ENCODE measurements at places on chromosomes 7 and 10.

DNA sequence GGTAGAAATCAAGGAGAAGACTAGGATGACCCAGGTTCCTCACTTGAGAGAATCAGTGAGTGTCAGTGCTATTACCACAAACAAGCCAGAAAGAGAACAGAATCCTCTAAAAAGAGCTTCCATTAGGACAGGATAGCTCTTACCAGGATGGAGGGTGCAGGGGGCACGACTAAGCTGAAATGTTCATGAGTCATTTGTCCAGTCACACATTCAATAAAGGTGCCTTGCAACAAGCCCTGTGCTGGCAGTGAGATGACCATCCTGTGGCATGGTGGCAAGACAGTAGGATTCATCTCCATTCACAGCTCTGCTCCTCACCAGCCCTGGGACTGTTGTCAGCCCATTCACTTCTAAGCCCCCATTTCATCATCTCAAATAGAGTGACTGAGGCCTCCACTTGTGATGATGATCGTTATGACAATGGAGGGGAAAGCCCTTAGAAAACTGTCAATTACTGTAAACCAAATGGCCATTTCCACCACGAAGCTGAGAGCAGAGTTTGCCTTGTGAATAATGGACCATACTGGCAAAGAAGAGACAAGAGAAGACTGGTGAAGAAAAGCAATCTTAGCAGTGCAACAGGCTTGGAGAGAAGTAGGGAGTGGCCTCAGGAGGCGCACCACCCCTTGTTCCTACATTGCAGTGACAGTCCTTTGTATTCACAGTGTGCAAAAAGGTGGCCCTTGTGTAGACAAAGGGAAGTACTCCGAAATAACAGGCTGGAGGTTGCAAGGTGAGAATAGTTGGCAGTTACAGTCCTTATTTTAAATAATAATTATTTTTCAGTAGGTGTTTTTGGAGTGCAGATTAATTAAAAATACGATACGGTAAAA, 9.0 kb upstream of the WIPF3 start:
- DNase-seq = no peak

DNA sequence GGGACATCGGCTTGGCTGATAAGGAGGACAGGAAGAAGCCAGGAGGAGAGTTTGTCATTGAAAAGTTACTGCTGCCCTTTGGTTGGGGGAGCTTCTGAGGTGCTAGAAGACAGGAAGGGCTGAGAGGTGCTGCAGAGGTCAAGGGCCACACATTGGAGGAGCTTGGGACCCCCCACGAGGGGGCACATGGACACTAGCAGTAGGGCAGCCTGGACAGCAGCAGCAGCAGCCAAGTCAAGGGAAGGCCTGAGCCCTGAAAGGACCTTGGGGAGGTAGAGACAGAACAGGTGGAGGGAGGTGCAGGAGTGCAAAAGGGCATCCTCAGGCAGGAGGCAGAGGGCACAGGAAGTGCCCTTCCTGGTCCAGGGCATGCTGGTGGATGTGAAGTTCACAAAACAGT, 439.7 kb upstream of the IGFBP3 start:
- DNase-seq = no peak

- no peak for DNase-seq
Observed at GRCh38 chr10:36766940-36767339, 358.5 kb upstream of the ANKRD30A start.

GRCh38 chr10:46299286-46299535, 12.4 kb downstream of the ANTXRL start:
- DNase-seq = no peak

- no peak for DNase-seq
Observed at GRCh38 chr10:43820663-43821062, 172.0 kb upstream of the ZNF32 start.

GRCh38 chr7:5838761-5839500, 41.7 kb upstream of the OCM start:
- no peak for DNase-seq

DNA sequence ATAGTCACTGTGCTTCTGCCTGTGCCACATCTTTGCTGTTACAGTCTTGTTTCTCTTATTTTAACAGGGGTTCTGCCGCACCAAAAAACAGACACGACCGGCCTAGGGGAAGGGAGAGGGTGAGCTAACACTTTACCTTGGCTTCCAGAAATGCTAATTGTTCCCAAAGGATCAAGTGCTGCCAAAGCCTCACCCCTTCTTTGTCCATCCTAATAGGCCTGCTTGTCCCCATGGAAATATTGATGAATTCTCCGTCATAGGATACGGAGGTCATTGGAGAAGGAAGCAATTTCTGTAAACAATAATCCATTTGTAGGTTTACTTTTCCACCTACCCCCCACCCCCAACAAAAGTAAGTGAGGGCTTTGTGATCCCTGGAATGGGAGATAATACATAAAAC, 567.3 kb downstream of the KCNMA1 start:
- DNase-seq = no peak

DNA sequence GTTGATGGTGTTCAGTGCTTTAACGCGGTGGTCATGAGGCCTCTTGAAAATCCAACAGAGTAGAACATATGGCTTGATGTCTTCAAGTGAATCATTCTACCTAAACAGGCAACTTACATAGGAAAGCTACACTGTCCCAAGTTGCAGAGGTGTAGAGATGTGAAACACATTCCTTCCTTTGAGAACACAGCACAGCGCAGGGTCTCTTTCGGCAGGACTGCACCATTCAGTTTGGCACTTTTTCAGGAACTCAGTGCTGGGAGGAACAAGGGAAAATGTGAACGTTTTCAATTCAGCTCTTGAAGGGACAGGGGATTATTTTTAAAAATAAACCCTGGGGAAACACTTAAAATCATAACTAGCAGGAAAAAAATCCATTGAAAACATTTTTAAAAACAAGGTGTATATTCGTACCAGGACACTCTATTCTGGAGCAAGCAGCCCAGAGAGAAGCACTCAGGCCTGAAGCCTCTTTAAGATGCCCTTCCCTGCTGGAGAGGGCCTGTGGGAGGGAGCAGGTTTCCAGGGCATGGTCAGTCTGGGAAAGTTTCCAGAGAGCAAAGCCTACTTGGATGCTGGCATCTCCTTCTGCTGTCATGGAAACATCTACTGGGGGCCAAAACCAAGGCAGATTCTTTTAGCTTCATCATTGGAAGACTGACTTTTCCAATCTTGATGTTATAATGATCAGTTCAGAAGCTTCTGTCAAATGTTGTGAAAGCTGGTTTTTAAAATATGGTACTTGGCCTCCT, 60.4 kb upstream of the NPVF start:
- no peak for DNase-seq

GRCh38 chr10:47081264-47081663, 170.0 kb downstream of the PTPN20 start:
- no peak for DNase-seq

DNA sequence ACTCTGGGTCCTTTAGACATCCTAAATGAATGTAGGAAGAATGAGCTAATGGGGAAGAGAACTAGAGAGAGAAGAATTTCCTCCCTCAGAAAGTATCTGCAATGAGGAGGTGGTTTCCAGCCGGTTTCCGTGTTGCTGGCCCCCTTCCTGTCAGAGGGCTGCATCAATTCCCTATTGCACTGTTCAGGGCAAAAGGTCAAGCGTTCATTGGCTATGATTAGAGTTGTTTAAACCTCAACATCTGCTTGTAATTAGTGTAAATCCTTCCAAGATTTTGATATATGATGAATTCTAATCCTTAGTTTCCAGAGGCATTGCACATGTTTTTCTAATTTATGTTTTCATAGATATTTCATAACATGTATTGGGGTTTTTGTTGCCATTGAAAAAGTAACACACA, 107.3 kb upstream of the SGCE start:
- DNase-seq = peak; percentile 20

DNA sequence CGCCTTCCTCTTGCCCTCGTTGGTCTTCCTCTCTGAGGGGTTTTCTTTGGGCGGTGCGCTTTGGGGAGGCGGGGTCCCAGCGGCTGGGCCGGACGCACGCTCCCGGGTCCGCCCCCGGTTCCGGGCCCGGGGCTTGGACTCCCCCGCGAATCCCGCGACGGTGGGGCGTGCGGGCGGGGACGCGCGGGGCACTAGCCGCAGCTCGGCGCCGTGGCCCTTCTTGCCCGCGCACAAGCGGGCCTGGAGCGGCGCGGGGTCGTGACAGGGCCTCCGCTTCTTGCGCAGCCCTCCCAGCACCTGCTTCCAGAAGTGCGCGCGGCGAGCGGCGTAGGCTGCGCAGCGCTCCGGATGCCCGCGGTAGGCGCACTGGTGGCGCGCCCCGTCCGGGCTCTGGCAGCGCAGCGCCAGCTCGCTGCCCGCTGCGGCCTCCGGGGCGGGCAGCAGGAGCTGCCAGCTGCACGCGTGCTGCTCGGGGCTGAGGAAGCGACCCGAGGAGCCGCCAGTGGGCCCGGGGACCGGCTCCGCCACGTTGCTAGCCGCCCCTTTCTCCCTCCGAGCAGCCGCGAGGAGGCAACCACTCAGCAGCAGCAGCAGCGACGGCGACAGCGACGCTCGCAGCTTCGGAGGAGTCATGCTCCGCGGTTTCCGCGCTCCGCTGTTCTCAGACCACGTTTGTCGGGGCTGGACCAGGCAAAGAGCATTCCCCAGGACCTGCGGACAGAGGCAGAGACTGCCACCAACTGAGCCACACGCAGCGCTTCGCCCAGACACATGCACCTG, 759 bp downstream of the FGFBP3 start:
- DNase-seq = peak; percentile 74

DNA sequence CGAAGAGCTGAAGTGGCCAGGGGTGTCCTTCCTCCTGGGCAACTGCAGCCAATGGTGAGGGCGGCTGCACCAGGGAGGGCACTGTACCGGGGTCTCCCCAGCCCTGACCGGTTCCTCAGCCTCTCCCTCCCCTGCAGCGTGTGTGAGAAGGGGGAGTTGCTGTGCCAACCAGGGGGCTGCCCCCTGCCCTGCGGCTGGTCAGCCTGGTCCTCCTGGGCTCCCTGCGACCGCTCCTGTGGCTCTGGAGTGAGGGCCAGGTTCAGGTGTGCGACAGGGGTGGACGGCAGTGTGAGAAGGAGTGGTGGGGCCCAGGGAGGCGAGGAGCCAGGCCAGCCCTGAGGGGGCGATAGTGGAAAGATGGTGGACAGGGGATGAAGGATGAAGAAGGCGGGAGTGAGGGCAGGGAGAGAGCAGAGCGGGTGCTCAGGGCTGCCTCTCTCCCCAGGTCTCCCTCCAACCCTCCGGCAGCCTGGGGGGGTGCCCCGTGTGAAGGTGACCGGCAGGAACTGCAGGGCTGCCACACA, 30.2 kb upstream of the ZNF467 start:
- DNase-seq = no peak

DNA sequence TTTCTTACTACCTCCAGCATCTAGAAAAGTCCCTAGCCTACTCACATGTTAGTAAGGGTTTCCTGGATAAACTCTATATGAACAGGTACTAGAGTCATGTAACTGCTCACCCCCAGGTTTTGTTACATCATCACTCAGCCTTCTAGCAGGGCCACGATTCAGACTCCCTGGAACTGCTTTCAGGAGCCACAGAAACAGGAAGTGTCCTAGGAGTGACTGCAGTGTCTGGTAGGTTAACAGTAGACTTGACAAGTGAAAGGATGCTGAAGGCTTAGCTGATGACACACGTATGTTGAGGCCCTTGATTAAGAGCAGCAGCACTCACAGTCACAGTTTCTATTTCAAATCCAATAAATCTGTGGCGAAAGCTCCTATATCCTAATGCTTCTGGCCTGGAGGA, 101.2 kb downstream of the DNMBP start:
- no peak for DNase-seq

DNA sequence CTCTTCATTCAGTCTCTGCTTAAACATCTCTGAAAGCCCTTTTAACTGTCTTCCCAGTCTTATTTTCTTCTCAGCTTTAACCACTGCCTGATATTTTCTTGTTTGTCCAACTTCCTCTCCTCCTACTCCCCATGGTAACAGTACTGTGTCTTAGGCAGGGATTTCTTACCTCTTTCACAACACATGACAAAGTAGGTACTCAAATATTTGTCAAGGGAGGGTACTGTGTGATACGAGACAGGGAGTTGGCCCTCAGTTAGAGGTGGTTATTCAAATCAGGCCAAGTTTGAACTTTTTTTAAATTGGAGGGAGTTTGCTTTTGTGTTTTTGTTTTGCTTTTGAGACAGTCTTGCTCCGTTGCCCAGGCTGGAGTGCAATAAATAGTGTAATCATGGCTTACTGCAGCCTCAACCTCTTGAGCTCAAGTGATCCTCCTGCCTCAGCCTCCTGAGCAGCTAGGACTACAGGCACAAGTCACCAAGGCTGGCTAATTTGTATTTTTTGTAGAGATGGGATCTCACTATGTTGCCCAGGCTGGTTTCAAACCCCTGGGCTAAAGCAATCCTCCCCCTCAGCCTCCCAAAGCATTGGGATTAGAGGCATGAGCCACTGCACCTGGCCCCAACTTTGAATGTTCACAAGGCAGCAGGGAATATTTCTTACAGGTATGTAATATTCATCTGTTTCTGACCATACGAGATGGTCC, 2.5 kb upstream of the KPNA7 start:
- no peak for DNase-seq

DNA sequence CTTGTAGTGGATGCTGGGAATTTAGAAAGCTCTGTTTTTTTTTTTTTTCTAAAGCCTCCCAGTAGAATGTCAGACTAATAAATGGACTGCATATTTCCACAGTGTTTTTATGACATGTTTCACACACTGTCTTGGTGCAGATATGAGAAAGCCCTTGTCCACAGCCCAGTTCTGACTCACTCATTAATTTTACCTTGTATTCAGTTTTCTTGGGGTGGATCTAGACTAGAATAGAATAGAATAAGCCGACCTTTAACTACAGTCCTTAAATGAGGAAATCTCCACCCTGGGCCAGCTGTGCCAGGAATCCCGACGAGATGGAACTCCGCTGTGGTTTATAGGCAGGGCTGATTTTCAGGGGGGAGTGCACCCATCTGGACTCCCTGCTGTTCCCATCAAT, 274.7 kb downstream of the NRG3 start:
- no peak for DNase-seq

DNA sequence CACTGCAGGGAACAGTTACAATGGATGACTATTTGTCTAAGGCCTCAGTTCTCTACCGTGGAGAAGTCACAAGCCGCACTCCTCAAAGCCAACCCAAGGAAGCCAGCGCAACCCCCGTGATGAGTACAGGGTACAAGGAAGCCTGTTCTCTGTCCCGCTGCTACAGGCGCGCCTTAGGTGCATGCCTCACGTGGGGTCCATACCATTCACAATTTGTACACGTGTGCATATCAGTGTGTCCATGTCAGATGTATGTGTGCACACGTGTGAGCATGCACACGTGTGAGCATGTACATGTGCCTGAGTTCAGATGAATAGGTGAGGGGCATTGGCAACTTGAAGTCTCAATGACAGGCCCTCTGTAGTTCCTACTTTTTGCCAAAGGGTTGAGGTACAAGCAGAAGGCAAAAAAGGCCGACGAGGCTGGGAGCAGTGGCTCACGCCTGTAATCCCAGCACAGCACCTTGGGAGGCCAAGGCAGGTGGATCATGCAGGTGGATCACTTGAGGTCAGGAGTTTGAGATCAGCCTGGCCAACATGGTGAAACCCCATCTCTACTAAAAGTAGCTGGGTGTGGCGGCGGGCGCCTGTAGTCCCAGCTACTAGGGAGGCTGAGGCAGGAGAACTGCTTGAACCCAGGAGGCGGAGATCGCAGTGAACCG, 62.8 kb downstream of the CTBP2 start:
- no peak for DNase-seq

GRCh38 chr10:48729941-48730457, 45.3 kb downstream of the WDFY4 start:
- DNase-seq = no peak

Measured in AG08395 (cell line).